ENCODE measurements at places on chromosomes 6 and 20. TPM values are rescaled to one million over a fixed set of nuclear protein-coding genes. Genes with fewer than 3 reads are reported as not detected.

The TNFRSF21 gene
- 0.43 TPM for polyA plus RNA-seq

GRCh38 chr6:42313941-42314570 is 96.4 kb upstream of the MRPS10 start:
- no peak for DNase-seq

- DNase-seq = no peak
Observed at GRCh38 chr20:42376131-42376530, 758.0 kb upstream of the CHD6 start.

The DEFB129 gene
- polyA plus RNA-seq = not detected

The PTCRA gene
- polyA plus RNA-seq = not detected

GRCh38 chr6:137731960-137732616 is 135.0 kb upstream of the TNFAIP3 start:
- DNase-seq = no peak

DNA sequence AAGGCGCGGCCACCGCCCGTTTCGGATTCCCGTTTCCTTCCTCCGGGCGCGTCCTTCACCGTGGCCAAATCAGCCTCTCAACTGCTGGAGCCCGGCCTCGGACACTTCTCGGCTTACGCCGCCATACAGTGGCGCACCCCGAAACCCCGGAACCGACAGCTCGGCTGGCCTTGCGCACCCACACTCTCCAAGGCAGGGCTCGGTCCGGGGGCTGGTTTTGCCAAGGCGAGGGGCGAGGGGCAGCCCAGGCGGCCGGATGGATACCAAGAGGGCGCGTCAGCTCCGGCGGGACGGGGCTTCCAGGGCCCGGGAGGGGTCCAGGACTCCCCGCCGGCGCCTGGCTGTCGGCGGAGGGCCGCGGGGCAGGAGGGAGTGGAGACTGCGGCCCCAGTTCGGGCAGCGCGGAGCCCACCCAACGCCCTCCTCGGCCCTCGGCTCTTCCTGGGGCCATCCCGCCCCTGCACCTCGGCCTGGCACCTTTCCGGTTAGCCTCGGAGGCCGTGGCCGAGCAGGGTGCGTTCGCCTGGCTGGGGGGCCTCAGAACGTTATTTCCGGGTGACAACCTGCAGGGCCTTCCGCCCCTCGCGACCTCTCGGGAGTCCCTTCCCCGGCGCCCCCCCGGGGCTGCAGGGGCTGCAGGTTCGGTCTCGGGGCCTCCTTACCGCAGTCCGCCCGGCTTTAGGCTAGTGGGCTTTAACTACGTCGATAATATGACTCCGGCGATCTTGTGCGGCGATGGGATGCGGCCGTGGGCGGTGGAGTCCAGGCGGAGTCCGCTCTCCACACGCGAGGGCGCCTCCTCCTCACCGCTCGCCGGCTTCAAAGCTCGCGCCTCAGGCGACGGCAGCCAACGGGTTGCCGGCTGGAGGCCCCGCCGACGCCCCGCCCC is 697 bp upstream of the CEP43 start:
- DNase-seq = no peak

DNA sequence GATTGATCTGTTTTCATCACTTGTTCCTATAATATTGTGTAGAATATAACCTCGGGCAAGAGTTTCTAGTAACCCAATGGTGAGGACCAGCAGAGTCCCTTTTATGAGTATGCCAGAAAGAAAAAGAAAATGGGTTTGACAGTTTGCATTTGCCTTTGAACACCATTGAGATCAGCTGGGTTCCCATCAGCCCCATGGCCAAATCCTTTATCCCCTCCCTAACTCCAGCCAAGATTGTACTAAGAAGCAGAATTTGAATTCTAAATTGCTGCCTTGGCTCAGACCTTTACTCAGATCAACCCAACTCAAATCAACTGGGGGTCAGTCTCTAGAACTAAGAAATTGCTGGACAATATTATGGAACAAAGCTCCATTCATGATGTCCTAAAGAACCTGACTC is 187.4 kb downstream of the TBC1D7 start:
- no peak for DNase-seq
